ENCODE measurements at places on chromosomes 16 and 17.
A peak's percentile ranks its signal among the peaks of the same experiment; 100 is the strongest.

- DNase-seq = peak; percentile 55
Observed at GRCh38 chr17:7889166-7889955, 772 bp downstream of the CHD3 start.

DNA sequence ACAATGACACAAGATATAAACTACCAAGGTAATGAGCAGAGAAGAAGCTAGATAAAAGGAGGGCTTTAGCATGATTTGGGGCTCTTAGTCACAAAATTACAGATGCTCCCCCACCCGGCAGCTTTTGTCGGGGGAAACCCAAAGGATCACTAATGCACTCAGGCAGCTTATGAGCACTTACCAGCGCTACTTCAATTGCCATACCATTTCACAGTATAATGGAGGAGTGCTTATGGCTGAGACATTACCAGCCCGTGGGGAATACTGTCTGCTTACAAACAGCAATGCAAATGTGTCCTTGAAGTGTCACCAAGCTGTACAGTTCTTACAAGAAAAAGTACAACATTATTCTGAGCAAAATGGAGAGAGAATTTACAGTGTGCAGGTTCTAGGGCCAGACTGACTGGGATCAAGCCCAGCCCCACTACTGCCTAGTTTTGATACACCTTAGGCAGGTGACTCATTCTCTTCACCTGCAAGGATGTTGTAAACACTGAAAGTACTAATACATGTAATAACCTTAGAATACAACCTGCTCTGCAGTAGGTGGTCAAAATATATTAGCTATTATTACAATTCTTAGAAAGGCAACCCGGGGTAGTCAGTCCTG lies 16.3 kb downstream of the ANKFY1 start:
- no peak for DNase-seq

DNA sequence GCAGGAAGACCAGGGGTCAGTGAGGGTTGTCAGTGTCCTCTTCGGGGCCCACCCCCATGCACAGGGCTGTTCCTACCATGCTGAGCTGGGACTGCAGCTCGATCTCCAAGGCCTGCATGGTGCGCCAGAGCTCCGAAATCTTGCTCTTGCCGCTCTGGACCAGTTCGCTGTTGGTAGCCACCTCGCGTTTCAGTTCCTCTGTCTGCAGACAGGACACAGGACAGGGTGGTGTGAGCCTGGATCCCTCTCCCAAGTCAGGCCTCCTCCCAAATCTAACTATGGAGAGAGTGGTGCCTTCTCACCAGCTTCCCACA lies 90.9 kb downstream of the GOSR1 start:
- no peak for DNase-seq

- no peak for DNase-seq
Observed at GRCh38 chr16:2825906-2826305, 4.2 kb upstream of the ZG16B start.

DNA sequence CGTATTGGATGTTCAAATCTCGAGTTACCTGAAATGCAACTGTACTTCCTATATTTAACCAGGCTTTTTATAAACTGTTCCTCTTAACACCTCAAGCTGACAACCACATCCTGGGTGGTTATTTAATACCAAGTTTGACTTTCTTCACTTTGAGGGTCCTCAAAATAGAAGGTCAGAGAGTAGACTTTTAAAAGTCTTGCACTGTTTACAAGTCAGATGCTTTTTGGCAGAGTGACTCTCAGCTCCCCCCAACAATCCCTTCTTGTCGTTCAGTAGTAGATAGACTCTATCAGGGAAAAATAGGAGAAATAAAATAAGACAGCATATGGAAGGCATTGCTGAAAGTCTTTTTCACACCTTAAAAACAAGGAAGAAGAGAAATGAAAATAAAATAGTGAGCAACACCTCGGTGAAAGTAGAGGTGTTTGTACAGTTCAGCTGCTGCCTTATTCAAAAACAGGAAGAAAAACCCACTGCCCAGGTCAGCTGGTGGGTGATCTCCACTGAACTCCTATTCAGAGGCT lies 650.4 kb downstream of the WWOX start:
- no peak for DNase-seq

- DNase-seq = peak; percentile 53
Observed at GRCh38 chr17:45172541-45173286, 11.0 kb downstream of the HEXIM2 start.

All from fibroblast of skin of left biceps (primary cell).